ENCODE measurements at places on chromosomes 5 and 9.

DNA sequence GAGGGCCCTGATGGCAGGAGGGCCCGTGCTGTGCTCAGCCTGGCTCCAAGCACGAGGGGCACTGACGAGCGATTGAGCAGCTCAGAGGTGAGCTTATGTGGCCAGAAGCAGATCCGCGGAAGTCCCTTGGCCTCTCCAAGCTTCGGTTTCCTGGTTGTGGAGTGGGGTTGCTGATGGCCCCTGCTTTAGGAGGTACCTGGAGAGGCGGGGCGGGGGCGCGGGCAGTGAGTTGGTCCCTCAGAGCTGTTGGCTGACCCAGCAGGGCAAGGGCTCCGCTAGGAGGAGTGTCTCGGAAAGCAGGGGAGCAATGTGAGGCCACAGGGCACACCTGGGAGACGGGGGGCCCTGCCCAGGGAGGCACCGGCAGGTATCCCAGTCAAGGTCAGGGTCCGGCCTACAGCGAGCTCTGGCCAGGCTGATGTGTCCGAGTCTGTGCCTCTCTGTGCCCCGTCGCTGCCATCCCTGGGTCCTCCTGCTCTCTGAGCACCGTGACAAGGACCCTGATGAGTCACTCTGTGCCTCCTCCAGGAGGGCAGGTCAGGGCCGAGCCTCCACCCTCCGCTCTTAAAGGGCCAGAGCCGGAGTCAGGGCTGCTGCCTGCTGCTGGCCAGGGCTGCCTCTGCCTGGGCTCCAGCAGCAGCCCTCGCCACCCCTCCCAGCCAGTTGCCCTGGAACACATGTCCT, 14.8 kb downstream of the NCS1 start:
- DNase-seq = no peak

- DNase-seq = no peak
Measured at GRCh38 chr9:99660191-99660636, 161.5 kb upstream of the NR4A3 start.

DNA sequence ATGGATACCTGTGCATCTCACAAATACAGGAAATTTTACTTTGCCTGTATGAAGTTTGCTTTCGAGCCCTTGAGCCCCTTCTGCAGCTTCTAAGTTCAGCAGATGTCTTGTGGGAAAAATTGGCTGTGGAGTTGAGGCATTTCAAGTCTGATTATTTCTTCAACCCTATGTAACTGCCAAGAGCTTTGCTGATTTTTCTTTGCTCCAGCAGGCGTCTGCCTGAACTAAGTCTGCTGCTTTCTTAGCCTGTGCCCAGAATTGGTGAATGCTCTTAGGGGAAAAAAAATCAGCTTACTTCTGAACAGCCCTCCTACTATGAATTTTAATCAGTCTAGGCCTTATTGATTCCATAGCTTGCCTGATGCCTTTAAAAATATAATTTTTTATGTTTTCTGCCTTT, 41.2 kb downstream of the RIC1 start:
- no peak for DNase-seq

DNA sequence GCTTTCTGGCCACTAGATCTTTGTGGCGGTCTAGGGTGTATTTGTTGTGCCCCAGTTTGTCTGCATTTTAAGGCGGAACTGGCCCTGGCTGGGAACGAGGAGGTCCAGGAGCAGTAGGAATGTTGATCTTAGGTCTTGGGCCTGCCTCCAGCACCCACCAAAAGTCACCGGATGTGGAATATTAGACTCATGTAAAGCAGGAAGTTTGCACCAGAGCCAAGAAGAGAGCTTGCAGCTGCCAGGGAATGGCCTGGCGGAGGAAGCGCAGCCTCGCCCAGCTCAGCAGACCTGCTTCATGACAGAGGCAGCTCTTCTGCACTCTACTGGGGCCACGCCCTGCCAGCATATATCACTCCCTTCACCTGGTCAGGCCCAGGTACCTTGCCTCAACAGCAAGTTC, 3.3 kb downstream of the GPX3 start:
- no peak for DNase-seq

DNA sequence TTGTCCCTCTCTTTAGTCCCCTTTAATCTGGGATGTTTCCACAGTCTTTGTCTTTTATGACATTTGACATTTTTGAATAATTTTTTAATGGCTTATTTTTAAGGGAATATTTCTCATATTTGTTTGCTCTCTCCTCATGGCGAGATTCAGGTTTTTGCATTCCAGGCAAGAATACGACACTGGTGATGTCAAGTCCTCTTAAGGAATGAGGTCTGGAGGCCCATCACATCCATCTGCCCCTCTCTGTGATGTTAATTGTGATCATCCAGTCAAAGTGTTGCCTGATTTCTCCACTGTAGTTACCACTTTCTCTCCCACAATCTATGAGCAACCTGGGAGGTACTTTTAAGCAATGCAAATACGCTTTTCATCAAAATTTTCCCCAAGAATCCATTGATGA, 193.2 kb downstream of the MAST4 start:
- DNase-seq = no peak

DNA sequence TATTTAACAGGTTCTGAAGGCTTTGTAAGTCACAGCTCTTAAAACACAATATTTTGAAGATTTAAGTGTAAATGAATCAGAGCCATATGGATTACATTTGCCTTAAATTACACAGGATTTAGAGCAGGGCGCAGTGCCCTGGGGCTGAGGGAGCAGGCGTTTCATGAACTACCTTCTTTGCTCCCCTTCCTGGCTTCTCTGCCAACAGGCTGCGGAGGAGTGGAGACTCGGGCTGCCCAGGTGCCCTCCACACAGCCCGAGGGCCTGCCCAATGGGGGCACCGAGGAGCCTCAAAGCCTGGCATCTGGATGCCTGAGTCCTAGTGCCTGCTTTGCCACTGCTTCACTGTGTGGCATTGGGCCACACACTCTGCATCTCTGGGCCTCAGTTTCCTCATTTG, 90.6 kb upstream of the HAND1 start:
- DNase-seq = no peak

DNA sequence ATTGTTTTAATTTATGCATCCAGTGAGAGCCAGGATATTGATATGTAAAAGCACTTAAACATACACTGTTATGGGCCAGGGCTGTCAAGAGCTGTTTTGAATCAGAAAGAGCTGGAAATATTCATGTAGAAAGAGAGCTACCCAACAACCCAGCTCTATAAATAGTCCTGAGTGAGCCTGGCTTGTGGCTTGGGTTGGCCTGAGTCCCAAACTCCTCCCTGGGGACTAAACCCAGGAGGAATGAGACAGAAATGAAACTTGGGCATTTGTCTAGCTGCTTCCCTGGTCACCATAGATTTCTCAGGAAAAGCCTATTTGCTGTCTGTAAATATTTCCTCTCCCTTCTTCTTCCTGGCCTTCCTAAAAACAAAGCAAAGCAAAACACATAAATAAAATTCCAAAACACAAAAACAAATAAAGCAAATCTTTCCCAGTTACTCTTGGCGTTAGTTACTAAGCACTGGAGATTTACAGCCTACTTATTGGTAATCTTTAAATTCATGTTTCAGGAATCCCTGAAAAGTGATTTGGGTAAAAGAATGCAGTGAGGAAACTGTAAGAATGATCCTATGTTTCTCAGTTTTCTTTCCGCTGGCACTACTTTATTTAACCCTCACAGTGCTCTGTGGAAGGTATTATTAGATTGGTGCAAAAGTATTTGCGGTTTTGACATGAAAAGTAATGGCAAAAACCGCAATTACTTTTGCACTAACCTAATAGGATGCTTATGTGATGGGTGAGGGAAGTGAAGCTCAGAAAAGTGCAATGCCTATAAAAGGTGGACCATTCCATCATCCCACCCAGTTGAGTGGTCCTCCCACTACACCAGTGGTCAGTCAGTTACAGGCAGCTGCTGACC, 111.8 kb downstream of the CARTPT start:
- DNase-seq = no peak

GRCh38 chr5:10665799-10666198, 95.2 kb downstream of the DAP start:
- DNase-seq = no peak

DNA sequence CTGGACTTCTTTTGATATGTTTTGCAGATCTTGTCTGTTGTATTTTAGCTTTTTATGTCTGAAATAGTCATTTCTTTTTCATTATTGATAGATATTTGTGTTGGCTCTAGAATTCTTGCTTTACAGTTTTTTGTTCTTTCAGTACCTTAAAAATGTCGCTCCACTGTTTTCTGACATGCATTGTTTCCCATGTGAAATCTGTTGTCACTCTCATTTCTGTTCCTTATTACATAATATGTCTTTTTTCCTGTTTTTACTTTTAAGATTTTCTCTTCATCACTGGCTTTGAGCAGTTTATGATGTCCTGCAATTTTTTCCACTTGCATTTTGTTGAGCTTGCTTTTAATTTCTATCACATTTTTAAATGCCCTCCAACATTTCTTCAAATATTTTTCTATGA, 270.4 kb upstream of the TARS1 start:
- DNase-seq = no peak

DNA sequence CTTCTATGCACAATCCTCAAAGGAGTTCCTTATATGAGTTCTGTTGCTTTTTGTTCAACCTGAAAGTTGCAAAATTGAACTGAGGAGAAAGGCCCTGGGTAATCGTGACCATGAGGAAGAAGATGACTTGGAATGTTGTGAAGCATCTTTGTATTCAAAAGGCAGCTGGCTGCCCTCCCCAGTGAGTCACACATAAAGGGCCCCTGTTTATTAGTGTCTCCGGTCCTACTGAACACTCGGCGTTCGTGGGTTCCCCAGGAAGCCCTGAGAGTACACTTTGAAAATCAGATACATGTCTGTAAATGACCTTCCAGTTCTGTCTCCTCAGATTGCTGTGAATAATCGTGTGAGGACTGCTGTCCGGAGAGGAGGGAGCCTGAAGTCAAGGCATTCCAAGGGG, 73.6 kb downstream of the C9orf153 start:
- no peak for DNase-seq

GRCh38 chr5:159459132-159459627, 128.9 kb upstream of the IL12B start:
- no peak for DNase-seq

- DNase-seq = peak; percentile 38
Measured at GRCh38 chr9:125889476-125890419, 142.6 kb downstream of the PBX3 start.

DNA sequence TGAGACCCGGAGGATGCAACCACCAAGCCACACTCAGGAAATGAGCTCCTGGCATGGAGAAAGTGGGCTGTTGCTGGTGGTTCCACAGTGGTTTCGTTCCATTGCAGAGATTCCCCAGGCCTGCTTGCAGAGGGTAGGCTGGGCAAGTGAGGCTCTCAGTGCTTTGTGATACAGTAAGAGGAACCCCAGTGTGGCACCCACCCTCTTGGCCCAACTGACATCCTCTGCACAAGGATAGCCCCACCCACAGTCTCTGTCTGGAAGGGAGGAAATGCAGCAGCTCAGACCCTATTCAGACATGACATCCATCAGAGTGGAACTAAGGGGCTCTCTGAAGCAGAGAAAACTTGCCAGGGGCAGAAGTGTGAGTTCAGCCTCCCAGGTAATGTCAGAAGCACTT, 69.6 kb upstream of the FSTL4 start:
- no peak for DNase-seq

DNA sequence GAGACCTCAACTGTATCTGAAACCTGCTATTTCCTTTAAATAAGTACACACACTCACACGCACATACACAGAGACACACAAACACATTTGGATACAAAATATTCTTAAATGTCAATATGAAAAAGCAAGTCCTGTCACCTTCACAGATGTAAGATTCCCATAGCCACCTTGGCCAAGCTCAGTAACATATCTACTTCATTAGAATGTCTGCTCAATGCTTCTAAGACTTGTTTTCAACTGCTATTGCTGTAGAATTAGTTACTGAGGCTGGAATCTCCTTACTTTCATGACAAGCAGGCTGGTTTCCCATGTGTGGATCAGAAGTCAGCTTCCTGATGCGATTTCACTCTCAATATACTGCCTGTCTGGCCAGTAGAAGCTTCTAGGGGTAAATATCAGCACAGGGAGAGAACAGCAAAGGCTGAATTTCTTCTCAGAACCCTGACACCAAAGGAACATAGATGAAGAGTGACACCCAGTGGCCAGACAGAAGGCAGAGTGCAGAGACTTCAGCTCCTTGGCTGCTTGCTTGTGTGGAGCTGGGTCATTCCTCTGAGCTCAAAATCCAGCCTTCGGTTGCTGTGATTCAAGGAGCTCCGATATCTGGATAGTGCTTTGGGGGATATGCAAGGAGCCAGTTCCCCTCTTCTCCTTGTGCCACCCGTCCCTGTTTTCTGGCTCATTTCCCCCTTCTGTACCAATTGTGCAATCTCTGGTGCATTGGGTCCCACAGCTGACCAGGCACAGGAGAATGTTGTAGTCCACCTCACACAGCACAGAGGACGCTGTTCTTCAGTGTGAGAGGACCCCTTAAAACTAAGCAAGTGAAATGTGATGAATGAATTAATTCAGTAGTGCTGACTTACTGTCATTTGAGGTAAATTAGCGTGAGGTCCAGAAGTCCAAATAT, 26.6 kb upstream of the ABLIM3 start:
- peak; percentile 46 for DNase-seq

- no peak for DNase-seq
Measured at GRCh38 chr9:20396509-20396908, 225.8 kb downstream of the MLLT3 start.

GRCh38 chr5:76545184-76545583, 78.0 kb downstream of the F2RL2 start:
- no peak for DNase-seq

DNA sequence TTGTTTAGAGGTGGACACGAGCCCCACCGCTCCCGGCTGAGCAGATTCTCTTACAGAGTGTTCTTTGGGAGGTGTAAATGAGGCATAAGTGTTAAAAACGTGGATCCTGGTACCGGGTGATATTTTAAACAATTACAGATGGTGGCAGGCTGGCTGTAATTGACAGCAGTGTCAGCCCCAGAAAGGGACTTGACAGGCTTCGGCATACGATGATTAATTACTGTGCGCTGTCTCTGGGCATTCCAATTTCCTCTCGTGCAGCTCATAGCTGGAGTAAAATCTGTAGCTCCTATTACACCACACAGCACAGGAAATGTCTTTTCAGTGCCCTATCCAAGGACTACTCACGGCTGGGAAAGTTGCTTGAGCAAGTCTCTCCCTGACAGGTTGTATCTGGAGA, 305.4 kb upstream of the IRX2 start:
- DNase-seq = no peak

DNA sequence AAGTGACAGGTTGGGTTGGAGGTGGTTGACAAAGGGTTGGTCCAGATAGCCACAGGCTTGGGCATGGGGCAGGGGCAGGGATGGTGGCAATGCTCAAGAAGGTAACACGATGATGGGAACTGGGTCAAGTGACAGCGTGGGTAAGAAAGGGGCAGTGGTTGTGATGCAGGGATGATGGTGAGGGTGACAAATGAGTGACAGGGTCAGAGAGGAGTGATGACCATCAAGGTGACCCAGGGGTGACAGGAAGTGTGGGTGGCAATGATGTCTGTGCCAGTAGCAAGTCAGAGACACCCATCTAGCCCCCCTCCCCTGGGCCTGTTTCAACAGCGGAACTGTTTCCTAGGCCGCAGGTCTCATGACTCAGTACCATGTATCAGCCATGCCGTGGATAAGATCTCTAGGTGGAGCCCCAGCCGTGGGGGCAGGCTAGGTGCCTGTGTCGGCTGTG, 20.5 kb downstream of the AQP3 start:
- DNase-seq = peak; percentile 39

- DNase-seq = no peak
Measured at GRCh38 chr5:172571413-172571812, 69.7 kb upstream of the NEURL1B start.

GRCh38 chr5:59333416-59333815, 560.1 kb downstream of the PDE4D start:
- no peak for DNase-seq

Data from CD4-positive, alpha-beta T cell treated with Interleukin-6 for 4 hours (primary cell).